Stimulated activated CD8-positive, alpha-beta memory T cell treated with anti-CD3 and anti-CD28 coated beads, Interleukin-7, amount 100 ng/mL, for 24 hours (primary cell): ENCODE measurements at places on chromosomes 1 and 21.

DNA sequence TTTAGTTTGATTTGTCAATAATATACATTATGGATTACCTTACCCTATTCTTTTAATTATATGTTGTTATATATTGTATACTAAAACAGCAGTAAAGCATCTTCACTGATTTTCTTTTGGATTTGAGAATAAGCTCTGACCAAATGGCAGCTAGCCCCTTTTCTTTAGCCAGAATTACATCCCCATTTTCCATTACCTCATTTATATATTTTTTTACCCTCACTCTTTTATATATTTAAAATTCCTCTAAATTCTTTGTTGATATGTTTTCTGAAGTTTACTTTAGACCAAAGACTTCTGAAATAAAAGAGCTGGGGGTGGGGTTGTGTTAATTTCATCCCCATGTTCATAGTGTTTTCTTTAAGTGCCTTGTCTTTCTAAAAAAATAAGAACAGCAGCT lies 24.6 kb downstream of the ANGPTL1 start:
- DNase-seq: no peak

DNA sequence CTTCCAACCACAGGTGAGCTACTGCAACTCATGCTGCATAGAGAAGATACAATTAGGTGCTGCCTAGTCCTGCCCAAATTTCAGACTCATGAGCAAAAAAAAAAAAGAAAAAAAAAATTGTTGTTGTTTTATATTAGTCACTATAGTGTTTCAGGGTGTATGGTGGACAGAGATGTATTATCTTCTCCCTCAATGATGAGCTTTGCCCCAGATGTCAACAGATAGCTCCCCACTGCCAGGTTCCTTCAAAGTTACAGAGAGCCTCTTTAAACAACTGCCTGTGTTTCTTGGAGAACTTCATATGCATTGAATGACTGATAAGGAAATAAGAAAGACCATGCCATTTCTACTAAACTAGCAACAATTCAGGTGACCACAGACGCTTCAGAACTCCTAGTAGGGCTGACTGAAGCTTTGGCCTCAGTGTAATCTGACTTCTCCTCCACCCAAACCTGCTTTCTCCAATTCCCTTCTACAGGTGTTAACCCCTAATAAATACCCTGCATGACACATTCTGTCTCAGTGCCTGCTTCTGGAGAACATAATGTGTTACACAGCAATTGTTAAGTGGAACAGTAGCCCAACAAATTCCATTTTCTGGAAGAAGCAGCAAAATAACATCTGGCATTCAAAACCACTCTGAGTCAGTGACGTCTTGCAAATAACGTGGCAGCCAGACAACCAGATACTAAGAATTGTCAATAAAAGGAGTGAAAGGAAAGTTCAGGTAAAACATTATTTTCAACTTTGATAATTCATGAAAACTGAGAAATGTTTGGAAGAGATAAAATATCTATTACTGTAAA lies 147.7 kb downstream of the CDC42BPA start:
- no peak for DNase-seq

DNA sequence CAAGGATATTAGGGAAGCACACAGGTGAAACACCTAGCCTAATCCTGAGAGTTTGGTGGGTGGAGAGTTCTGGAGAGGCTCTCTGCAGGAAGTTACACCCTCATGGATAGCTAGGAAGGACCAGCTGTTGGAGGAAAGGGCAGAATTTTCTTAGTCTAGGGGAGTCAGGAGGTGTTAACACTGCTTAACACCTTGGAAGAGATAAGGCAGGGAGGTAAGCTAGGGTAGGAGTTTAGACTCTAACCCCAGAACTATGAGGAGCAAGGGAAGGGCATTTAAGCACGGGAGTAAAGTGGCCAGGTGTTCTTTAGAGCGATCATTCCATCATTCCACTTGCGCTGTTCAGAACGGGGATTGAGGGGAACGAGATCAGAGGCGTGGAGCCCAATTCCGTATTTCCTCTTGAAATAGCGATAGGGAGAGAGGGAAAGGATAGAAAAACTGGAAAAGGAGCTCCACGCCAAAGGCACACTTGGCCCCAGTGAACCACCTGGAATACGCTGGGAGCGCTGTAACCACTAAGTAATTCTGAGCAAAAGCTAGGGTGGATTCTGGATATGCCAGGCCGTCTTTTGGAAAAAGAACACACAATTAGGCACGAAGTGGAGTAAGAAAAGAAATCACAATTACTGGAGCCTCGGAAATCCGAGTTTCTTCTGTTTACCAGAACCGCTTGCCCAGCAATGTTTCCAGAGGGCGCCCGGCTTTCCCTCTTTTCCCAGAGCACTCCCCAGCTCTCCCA lies 1.5 kb upstream of the GPR137B start:
- no peak for DNase-seq

GRCh38 chr21:19608101-19608621 lies 1204.6 kb upstream of the TMPRSS15 start:
- DNase-seq: no peak

DNA sequence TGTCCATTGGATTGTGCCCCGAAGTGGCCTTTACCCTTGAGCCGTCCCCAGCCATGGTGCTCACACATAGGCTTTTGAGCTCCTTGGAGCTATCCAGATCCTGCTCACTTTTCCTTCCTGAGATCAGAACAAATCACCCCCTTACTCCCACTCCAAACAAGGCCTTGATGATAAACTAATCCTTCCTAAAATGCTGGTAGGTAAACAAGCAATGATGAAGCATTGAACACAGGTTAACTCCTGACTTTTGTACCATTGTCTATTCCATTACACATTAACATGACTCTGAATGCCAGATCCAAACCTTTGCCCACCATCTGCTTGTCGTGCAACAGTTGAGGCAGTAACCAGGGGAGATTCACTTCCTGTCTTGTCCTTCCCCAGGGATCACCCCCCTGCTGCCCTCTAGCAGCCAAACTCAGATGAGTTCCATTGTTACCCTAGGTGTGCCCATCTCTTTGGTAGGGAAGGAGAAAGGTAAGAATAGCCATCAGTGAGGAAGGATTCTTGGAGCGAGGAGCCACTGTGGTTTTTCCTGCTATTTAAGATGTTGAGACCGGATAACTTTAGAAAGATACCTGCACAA lies 79.5 kb upstream of the DNAJC6 start:
- no peak for DNase-seq

GRCh38 chr1:203706444-203706843 lies 58.5 kb upstream of the LAX1 start:
- DNase-seq: no peak

- no peak for DNase-seq
Observed at GRCh38 chr1:63173161-63173560, 149.2 kb upstream of the FOXD3 start.

DNA sequence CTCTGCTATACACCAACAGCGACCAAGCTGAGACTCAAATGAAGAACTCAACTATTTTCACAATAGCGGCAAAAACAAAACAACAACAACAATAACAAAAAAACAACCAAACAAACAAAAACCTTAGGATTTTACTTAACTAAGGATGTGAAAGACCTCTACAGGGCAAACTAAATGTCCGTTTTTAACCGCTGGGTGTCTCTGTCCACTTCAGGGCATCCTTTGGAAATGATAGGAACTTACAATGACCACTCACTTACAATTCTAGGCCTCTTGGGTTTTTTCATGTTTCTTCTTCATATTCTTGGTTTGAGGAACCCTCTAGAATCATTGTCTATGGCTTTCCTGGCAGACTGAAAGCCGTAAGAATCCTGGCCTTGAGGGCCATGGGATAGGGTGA lies 134.0 kb upstream of the FAM78B start:
- DNase-seq: no peak

DNA sequence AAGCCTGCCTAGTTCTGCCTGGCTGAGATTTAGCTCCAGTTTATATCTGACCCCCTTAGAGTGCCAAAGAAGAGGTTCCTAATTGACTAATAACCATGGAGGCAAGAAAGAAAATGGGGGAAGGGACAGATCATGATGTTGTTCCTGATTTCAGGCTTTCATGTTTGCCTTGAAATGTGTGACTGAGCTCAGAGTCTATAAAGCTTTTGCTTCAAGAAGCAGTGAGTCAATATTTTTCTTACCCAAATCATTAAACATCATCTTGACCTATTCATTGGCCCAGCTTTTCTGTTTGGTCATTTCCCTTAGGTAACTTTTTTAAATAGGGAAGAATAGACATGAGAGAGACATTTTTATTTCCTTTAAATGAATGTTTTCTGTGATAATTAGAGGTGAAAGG lies 55.9 kb downstream of the HHAT start:
- DNase-seq: no peak

DNA sequence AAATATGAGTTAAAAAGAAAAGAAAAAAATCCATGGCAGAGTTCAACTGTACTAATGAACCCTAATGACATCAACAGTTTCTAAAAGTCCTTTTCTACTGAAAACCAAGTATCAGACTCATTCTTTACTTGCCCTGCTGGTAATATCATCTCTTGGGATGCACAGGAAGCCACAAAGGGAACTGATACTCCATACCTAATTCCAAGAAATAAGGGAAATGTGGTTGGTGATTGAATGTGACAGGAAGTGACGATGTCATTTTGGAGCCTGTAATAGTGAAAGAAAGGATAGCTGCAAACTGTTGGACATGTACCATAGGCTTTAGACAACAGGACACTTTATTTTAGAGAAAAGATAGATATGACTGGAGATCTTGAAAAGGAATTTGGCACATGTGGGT lies 98.7 kb upstream of the VAV3 start:
- no peak for DNase-seq

GRCh38 chr1:113579256-113580018 lies 179.8 kb downstream of the PHTF1 start:
- no peak for DNase-seq

GRCh38 chr1:13820055-13820454 lies 120.1 kb downstream of the PRDM2 start:
- no peak for DNase-seq

DNA sequence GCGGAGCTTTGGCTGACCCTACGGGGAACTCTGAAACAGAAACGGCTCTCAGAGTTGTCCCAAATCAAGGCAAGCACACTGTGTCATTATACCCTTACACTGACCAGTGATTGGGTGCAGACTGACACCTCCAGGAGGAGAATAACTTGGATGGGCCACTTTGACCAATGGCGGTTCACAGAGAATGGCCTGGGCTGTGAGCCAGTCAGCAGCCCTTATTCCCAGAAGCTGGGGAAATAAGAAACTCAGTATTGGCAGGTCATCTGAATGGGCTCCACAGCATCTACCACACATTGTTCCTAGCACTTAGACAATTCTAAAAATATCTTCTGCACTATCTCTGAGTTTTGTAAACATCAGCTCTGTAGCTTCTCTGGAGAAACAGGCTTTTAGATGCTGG lies 265.2 kb downstream of the ADGRL2 start:
- DNase-seq: no peak

DNA sequence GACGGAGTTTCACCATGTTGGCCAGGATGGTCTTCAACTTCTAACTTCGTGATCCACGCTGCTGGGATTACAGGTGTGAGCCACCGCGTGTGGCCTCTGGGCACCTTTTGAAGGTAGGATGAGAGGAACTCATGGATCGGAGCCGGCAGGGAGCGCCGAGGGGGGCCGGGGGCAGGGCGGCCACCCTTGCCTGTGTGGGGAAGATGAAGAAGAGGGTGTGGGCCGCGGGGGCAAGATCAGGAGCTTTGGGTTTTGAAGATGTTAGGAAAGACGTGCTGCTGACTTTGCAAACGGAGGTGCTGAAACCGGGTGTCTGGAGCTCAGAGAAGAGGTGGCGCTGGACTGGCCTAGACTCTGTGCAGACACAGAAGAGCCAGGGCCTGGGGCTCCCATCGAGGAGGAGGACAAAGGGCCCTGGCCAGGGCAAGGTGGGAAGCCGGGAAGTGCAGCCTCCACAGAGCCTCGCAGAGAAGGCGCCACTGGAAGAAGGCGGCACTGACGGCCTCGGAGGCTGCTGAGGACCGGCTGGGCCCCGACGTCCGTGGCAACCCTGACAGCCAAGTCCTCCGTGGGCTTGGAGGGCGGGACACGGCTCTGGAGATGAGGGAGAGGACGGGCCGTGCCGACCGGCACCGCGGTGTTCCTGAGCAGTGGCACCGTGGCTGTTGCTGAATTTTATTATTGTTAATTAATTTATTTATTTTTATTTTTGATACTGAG lies 13.7 kb downstream of the RNF223 start:
- DNase-seq: no peak

DNA sequence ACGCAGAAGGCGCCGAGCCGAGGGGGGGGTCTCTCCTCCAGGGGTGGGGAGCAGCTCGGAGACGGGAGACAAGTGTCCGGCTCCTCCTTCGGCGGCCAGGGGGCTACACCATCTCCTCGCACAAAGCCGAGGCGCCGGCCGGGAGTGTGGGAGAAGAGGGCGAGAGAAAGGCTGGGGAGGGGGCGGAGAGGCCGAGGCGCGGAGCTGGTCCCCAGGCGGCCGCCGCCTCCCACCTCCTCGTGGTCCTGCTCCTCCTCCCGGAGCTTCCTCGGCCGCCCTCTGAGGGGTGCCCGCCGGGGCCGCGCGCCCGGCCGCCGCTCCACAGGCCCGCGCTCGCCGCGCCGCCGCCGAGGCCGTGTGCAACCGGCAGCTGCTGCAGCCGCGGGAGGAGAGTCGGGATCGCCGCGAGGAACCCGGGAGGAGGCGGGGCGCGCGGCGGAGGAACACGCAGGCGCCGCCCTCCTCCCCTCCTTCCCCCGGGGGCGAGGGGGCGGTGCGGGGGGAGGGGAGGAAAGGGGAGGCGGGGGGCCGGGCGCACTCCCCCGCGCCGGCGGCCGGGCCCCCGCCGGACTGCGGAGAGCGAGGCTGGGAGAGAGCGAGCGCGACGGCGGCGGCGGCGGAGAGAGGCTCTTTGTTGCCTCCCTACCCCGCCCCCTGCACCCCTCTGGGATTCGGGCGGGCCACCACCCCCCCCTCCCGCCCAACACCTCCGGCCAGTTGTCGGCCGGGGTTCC lies at the start of gene ENAH:
Gene ENAH (minus strand): TSS at position 395 of the 734 bp plus-strand sequence. CDS start 433 bp downstream, outside the sequence.
- DNase-seq: no peak

- no peak for DNase-seq
Observed at GRCh38 chr1:245651093-245651492, 496.3 kb downstream of the KIF26B start.

DNA sequence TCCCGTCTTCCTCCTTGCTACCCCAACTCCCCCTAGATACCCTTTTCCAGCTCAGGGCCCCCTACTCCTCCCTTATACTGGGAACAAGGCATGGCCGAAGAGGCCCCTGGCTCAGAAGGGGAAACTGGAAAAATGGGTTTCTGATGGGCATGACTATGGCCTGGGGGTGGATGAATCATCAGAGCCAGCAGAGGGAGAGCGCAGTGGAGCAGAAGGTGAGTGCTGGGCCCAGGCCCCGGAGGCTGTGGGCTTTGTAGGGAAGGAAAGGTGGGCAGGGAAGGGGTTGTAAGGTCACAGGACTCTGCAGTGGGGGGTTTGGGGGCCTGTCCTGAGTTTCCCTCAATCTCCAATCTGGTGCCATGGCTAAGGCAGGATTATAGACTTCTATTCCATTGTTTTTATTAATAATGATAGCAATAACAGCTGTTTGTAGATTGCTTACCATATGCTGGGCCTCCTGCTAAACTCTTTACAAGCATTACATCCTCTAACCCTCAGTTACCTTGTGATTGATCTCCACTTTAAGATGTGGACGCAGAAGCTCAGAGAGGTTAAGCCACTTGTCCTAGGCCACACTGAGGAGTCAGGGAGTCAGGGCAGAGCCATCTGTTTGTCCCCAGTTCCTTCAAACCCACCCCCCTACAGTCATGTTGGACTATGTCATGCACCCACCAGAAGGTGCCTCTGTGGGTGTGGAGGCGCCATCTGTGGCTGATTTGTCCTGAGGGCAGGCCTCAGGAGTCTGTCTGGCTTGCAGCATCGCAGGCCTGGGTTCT lies 36.2 kb upstream of the ZNF362 start:
- DNase-seq: no peak
